ENCODE measurements at places on chromosomes 1 and 21.

GRCh38 chr1:151612501-151613281 is 841 bp downstream of the SNX27 start:
- DNase-seq = no peak

DNA sequence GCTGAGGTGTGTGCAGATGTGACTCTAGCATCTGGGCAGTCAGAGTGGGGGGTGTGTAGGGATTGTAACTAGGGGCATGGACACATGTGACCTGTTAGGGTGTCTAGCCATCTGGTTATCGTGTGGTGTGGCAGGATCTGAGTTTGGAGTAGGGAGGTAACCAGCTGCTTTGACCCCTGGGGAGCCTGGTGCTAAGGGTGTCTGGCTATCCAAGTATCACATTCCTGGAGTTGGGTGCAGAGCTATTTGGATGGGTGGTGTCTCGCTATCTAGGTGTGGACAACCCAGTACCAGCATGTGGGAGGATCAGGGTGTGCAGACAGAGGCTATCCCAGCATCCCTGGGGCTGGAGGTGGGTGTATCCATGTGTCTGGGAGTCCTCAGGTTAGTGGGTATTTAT is 4.7 kb downstream of the PTPRU start:
- no peak for DNase-seq

DNA sequence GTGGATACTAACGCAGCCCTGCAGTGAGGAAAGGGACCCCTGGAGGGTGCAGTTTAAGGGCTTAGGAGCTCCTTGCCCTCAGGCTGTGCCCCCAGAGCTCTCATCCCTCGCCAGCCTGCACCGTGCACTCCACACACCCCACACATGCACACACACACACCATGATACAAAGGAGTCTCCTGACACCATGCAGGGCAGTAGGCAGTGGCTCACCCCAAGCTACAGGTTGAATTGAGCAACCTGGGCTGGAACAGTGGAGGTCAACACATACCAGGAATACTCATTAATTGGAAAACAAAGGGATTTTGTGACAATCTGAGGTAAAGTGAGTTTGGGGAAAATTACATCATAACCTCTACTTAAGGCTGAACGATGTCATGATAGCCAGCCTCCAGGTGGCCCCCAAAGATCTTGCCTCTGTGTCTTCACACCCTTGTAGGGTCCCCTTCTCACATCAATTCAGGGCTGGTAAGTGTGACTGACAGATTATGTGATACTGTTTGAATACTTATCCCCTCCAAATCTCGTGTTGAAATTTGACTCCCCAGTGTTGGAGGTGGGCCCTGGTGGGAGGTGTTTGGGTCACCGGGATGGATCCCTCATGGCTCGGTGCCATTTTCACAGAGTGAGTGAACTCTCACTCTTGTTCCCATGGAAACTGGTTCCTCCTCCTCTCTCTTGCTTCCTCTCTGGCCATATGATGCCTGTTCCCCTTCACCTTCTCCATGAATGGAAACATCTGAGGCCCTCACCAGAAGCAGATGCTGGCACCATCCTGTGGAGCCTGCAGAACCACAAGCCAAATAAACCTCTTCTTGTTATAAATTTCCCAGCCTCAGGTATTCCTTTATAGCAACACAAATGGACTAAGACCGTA is 111.0 kb upstream of the RAB4A start:
- DNase-seq = no peak

- DNase-seq = no peak
Measured at GRCh38 chr1:43913051-43913501, 20.5 kb upstream of the ARTN start.

DNA sequence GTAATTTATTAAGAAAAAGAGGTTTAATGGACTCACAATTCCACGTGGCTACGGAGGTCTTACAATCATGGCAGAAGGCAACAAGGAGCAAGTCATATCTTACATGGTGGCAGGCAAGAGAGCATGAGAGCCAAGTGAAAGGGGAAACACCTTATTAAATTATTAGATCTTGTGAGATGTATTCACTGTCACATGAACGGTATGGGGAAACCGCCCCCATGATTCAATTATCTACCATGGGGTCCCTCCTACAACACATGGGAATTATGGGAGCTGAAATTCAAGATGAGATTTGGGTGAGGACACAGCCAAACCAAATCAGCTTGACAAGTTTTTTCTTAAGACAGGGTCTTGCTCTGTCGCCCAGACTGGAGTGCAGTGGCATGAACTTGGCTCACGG is 14.3 kb downstream of the DAP3 start:
- DNase-seq = no peak

GRCh38 chr1:93206567-93206954 is 26.0 kb downstream of the CCDC18 start:
- DNase-seq = no peak

- DNase-seq = no peak
Measured at GRCh38 chr1:65255035-65255655, 54.2 kb upstream of the DNAJC6 start.

DNA sequence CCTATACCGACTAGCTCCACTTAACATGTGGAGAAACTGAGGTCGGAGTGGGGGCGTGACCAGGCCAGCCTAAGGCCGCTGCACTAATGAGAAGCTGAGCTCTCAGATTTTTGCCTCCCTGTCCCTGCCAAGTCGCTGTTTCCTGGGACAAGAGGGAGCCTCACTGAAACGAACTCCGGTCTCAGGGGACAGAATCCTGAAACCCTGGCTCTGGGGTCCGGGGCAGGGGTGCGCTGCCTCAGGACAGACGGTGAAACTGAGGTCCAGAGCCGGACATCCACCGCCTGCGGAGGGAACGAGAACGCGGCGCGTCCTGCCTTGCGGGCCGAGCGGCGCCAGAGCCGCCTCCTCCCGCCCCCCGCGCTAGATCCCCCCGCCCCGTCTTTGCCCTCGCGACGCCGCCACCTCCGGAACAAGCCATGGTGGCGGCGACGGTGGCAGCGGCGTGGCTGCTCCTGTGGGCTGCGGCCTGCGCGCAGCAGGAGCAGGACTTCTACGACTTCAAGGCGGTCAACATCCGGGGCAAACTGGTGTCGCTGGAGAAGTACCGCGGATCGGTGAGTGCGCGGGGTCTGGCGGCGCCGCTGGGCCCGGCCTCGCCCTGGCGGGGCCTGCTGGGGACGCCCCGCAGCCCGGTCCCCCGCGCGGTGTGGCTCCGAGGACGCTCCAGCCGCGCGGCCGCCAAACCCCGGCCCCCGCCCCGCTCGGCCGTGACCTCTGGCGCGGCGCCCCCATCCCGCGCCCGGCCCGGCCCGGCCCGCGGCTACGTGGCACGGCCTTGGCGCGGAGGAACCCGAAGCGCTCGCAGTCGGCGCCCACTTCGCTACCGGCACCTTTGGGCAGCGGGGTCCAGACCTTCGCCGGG is at the start of gene GPX7:
Gene GPX7, plus strand, starts transcription at position 381 of the 865 bp plus-strand sequence. Its CDS starts 39 bp downstream, at position 420.
- DNase-seq = peak; percentile 13

DNA sequence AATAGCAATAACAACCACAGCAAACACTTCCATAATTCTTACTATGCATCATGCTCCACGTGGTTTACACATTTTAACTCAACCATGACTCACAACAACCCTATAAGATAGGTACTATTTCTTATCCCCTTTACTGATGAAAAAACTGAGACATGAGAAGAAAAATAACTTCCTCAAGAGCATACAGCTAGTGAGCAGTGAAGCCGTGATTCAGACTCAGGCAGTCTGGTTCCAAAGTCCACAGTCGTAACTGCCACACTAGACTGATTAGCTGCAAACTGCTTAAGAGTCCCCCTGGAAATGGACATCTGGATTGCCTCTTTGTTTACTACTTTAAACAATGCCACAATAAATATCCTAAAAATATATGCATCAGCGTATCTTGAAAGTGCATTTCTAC is 55.7 kb downstream of the PLD5 start:
- DNase-seq = no peak

- no peak for DNase-seq
Measured at GRCh38 chr1:159492575-159493323, 43.1 kb downstream of the OR10J5 start.

DNA sequence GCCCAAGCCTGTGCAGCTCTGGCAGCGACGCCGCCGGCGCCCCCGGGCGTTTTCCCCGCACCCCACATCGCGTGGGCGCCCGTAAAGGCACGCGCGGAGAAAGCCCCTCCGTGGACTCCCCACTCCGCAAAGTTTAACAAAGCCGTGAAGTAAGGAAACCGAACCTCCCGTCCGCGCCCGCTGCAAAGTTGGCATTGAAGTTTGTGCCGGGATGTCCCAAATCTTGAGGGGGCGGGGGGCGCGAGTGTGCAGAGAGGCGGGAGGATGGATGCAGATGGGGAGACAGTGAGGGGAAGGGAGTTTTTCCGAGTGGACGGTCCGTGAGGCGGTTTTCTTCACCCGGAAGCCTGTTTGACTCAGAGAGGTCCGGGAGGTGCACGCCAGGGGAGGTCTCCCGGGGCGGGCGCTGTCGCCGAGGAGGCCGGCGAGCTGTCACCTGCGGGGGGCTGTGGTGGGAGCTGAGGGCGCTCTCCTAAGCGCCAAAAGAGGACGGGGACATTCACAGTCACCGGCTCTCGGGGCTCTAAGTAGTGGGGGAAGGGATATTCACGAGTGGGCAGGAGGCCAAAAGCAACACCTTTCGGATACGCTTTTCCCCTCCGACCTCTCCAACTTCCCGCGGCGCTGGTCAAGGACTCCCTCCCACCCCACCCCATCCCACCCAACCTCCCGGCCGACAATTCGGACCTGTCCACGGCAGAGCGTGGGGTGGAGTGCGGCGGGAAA is 1.3 kb downstream of the WLS start:
- DNase-seq = no peak

- DNase-seq = no peak
Measured at GRCh38 chr1:39102537-39103327, 76.6 kb downstream of the NDUFS5 start.

GRCh38 chr1:55015123-55015522 is 16.4 kb downstream of the BSND start:
- no peak for DNase-seq

DNA sequence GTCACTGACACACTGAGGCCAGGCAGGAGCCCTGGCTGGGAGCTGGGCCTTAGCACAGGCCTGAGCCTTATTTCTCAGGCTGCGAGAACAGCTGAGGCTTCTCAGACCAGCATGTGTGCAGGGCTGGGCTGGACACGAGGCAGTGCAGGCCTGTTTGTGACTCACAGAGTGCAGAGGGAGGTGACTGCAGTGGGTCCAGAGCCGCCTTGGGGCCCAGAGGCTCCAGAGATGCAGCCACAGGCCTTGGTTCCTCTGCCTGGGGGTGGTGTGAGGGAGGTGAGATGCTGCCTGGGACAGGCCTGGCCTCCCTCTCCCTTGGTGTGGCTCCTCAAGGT is 61.2 kb upstream of the ETV3 start:
- no peak for DNase-seq

GRCh38 chr1:22349362-22350043 is 102.1 kb upstream of the ZBTB40 start:
- no peak for DNase-seq

DNA sequence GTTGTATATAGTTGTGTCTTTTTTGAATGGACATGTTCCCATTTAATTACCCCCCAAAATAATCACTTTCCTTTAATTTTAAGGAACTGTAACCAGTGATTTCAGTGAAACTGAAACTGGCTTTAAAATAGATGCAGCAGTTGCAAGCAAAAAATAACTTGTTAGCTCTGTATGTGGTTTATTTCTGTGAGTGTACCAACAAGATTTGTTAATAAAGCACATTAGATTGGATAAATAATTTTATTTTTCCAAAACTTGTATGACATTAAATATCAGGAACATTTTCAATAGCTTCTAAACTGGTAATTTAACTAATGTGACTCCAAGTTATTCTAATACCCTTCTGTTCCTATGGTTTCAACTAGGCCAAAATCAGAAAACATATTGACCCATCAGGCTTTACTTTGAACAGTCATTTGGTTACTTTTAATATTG is 184.3 kb upstream of the CACYBP start:
- DNase-seq = no peak

- DNase-seq = peak; percentile 29
Measured at GRCh38 chr1:45686015-45686287, 382 bp downstream of the GPBP1L1 start.

DNA sequence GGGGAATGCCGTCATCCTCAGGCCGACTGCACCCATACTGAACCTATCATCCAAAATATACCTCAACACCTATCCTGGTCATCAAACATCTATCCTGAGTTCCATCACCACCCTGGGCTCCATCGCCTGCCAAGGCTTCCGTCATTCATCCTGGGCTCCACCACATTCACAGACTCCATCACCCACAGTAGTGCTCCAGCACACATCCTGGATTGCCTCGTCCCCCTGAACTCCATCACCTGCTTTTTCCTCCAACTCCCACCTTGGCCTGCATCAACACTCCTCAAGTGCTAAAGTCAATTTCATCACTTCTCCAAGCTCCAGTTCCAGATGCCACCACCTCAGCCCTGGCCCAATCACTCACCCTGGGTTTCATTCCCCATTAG is 7.8 kb downstream of the MAP3K6 start:
- no peak for DNase-seq

- no peak for DNase-seq
Measured at GRCh38 chr21:27315373-27315772, 348.5 kb upstream of the ADAMTS5 start.

- DNase-seq = peak; percentile 88
Measured at GRCh38 chr1:3796215-3797061, at the start of gene LRRC47. Gene LRRC47 (minus strand): TSS chr1:3796498. CDS start chr1:3796476, 22 bp downstream.

- DNase-seq = no peak
Measured at GRCh38 chr21:36806103-36806502, 107.2 kb downstream of the SIM2 start.

DNA sequence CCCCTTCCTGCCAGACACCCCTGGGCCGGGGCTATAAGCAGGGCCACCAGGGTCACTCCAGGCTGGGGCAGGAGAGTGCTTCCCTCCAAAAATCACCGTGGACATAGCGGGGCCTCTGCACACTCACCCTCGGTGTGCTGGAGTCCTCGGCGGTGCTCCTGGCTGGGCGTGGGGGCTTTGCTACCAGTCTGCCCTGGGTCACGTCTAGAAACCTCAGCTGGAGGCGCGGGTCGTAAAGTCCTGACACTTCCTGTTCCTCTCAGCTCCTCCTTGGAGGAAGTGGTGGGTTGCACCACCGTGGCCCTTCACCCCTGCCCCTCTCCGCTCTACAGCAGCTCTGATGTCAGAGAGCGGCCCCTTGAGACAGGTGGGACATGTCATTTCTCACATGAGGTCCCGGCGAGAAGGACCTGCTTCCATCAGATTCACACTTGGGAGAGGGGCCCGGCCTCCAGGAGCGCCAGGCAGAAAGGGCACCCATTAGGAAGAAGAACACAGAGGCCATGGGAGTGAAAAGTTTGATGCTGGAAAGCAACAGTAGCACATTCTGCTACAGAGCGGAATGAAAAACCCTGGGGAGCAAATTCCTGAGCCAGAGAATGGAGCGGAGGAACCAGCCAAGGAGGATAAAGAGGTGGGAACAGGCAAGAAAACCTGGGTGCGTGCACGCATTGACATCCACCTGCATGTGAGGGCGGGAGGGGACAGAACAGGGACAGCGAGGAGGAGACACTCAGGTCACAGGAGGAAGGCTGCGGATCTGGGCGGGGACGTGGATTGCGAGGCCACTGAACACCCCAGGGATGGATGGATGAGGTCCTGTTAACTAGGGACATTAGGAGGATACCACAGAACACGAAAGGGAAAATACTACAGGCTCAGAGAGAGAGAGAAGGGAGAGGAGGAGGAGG is at the start of gene ITGB2:
Gene ITGB2, minus strand, starts transcription at position 206 of the 911 bp plus-strand sequence. CDS start 10,117 bp downstream, outside the sequence.
- no peak for DNase-seq
